ENCODE measurements at places on chromosomes 1 and 21. TPM values are rescaled to one million over a fixed set of nuclear protein-coding genes. Genes with fewer than 3 reads are reported as not detected.

The KIF17 gene
- total RNA-seq: 4.6 TPM

- DNase-seq: no peak
Measured at GRCh38 chr1:55484173-55484572, 269.0 kb upstream of the USP24 start.

GRCh38 chr1:84489766-84490165, 10.7 kb downstream of the RPF1 start:
- DNase-seq: no peak

DNA sequence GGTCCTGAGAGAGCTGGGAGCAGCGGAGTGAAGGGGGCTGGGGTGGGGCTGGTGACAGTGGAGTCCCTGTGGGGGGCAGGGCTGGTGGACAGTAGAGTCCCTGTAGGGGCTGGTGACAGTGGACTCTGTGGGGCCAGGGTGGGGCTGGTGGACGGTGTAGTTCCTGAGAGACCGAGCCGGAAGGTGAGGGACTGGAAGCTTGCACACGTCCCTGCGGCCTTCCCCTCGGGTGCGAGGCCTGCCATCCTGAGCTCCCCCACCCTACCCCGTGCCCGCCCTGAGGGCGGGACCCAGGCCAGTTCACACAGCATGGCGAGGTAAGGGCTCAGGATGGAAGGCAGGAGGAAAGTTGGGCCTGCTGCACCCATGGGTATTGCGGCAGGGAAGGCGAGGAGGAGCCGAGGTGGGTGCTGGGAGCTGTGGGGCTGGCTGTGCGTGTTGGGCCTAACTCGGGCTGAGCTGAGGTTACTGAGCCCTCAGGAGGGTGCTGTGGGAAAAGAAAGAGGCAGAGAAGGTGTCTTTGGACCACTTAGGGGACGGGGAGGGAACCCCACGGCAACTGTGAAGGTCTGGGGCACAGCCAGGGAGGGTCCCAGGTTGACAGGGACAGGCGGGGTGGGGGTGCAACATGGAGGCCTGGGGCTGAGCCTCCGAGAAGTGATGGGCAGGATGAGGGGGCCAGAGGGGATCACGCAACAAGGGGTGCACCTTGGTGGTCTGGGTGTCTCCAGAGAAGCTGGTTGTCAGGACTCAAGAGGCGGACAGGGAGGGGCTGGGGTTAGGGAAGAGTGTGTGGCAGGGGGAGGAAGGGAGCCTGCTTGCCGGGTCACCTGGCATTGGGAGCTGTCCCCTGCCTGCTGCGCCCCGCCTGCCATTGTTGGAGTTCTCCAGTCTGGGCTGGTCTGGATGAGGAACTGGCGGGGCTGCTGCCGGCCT, 60.8 kb downstream of the PRKCZ start:
- no peak for DNase-seq

GRCh38 chr21:32299695-32300094, 1.0 kb downstream of the MRAP start:
- no peak for DNase-seq

GRCh38 chr1:3543076-3544039, 68.0 kb downstream of the MEGF6 start:
- peak; percentile 93 for DNase-seq

Data from mesenteric fat pad (tissue), 1 donor.